ENCODE measurements at places on chromosomes 2 and 18.

GRCh38 chr2:64751286-64752260 lies 97.9 kb upstream of the SERTAD2 start:
- peak; percentile 73 for DNase-seq

- DNase-seq: no peak
These were observed 139.7 kb downstream of the INO80D start for GRCh38 chr2:205946226-205946625.

- no peak for DNase-seq
These were observed 313.9 kb downstream of the CELF4 start for GRCh38 chr18:37251679-37252078.

DNA sequence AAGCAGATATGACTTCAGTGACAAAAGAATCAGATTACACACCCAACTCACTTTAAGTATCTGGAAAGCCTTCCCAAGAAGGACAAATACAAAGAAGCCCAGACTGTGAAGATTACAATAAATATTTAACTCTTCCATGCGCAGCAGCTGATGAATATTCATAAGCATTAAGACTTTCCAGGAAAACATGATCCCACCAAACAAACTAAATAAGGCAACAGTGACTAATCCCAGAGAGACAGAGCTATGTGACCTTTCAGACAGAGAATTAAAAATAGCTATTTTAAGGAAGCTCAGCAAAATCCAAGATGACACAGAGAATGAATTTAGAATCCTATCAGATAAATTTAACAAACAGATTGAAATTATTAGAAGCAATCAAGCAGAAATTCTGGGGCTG lies 108.2 kb upstream of the UBE2E3 start:
- DNase-seq: peak; percentile 9

GRCh38 chr18:63439334-63439733 lies 17.1 kb upstream of the VPS4B start:
- DNase-seq: peak; percentile 77

DNA sequence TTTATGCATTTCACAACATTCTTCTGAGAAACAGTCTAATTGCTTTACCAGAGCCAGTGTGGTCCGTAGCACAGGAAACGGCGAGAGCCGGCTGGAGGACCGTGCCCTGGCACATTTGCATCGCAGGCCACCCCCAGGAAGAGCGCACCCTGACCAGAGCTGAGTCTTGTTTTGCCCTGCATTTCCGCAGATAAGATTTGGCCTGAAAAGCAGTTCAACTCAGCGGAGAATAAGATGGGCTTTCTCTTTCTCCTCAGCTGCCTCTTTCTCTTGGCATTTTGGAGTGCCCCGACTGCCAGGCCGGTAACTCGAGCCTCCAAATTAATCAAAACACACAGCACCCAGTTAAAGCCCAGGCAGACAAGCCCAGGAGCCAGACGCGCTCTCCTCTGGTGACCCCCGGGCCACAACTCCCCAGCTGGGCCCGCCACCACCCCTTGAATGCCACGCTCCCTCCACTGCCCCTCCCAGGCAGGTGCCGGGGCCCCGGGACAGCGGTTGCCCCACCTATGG lies 464 bp downstream of the COL4A4 start:
- peak; percentile 7 for DNase-seq

DNA sequence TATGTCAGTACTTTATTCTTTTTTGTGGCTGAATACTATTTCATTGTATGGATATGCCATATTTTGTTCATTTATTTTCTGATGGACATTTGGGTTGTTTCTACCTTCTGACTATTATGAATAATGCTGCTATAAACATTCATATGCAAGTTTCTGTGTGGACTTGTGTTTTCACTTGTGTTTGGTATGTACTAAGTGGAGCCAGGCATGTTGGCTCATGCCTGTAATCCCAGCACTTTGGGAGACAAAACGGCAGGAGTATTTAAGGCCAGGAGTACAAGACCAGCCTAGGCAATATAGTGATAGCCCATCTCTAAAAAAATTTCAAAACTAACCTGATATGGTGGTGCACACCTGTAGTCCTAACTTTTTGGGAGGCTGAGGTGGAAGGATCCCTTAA lies 23.3 kb downstream of the MARCHF7 start:
- no peak for DNase-seq

GRCh38 chr18:44119607-44120006 lies 561.1 kb upstream of the SETBP1 start:
- no peak for DNase-seq

GRCh38 chr2:624096-624495 lies 53.1 kb downstream of the TMEM18 start:
- no peak for DNase-seq

DNA sequence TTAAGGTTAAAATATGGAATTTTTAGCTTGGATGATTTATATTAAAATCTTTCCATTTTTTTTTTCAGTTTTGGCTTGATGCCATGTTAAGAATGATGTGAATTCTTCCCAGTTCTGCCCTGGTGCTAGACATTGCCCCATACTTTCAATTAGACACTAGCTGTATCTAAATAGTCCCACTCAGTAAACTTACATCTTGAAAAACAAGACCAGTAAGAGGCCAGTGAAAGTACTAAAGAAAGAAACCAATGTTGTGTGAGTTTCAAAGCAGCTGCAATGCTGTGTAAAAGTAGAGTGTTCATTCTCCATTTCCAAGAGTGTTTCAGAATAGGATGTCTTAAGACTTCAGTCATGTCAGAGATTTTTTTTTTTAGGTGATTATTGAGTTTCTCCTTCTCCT lies 40.0 kb upstream of the CYBRD1 start:
- DNase-seq: no peak

DNA sequence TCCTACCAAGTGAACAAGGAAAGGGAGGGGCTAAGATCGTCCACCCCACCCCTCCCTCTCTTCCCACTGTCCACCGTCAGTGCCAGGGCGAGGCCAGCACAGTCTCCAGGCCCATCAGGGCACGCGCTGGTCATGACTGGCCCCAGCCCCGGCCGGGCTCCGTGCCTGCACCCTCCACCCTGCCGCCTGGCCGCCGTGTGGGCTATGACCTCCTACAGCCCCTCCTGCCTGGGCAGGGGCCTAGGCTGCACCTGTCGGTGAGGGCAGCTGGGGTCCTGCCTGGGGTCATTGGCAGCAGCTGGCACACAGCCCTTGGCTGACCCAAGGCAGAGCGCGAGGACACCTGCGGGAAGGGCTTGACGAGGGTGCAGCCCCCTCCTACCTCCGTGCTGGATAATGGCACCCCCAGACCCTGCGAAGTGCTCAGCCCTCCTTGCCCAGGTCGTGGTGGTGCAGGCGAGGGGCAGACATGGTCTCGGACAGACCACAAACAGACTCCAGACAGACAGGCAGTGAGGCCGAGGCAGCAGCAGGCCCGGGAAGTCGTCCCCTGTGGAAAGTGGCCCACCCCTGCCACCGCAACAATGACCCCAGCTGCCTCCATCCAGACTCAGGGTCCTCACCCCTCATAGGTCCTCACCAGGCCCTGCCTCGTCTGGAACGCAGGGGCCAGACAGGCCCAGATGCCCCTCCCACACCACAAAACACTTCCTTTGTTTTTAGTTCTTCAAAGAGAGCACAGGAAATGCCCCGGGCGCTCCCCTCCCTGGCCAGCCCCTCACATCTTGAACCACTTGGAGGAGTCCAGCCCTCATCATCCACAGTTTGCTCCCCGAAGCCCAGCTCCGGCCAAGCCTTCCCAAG lies 43.1 kb upstream of the GPC1 start:
- DNase-seq: no peak

GRCh38 chr2:196390243-196391148 lies 219.1 kb upstream of the STK17B start:
- no peak for DNase-seq

GRCh38 chr2:66704786-66705185 lies 269.9 kb downstream of the MEIS1 start:
- no peak for DNase-seq

DNA sequence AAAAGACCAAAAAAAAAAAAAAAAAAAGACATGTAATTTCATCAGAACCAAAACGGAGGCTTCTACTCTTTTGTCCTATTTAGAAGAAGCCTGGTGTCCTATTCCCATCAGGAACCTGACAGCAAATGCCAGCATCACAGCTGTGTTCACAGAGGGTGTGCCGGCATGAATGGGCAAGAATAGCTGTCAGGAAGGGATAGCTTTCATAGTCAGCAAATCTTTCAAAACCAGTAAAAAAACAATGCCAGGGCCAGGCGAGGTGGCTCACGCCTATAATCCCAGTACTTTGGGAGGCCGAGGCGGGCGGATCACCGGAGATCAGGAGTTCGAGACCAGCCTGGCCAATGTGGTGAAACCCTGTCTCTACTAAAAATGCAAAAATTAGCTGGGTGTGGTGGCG lies 231.8 kb upstream of the PXDN start:
- peak; percentile 36 for DNase-seq

GRCh38 chr2:221822416-221822815 lies 250.3 kb upstream of the EPHA4 start:
- no peak for DNase-seq

DNA sequence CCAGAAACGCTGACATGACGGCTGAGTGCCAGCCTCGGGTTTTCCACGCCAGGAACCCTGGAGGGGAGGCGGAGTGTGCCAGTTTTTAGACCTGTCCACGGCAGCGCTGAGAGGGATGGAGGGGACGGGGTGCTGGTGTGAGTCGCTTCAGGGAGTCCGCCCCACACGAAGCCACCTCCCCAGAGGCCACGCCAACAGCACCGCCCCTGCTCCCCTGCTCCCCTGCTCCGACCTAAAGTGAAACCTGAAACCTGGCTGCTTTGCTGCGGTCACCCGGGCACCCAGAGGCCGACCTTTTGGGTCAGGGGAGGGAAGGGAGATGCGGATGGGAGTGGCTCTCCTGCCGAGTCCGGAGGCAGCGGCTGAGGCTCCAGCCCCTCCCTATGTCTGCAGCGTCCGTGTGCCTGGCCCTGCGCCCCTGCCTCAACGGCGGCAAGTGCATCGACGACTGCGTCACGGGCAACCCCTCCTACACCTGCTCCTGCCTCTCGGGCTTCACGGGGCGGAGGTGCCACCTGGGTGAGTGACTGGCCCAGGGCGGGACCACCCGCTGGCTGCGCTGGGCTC lies 38.1 kb downstream of the SNED1 start:
- no peak for DNase-seq

GRCh38 chr18:634551-635045 lies 22.9 kb upstream of the TYMS start:
- no peak for DNase-seq

GRCh38 chr18:59022167-59022945 lies 117.3 kb upstream of the SEC11C start:
- peak; percentile 91 for DNase-seq

GRCh38 chr2:55045780-55046179 lies 4.5 kb downstream of the RTN4 start:
- DNase-seq: no peak

DNA sequence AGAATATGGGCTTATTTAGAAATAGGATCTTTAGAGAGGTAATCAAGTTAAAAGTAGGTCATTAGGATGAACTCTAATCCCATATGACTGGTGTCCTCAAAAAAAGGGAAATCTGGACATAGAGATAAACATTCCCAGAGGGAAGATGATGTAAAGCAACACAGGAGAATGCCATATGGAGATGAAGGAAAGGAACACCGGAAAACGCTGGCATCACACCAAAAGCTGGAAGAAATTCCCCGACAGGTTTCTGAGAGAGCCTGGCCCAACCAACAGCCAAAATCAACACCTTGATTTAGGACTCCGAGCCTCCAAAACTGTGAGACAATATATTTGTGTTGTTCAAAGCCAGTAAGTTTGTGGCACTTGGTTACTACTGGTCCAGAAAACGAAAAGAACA lies 296.7 kb downstream of the DSEL start:
- DNase-seq: no peak

GRCh38 chr2:200422071-200422470 lies 87.8 kb downstream of the KCTD18 start:
- no peak for DNase-seq

DNA sequence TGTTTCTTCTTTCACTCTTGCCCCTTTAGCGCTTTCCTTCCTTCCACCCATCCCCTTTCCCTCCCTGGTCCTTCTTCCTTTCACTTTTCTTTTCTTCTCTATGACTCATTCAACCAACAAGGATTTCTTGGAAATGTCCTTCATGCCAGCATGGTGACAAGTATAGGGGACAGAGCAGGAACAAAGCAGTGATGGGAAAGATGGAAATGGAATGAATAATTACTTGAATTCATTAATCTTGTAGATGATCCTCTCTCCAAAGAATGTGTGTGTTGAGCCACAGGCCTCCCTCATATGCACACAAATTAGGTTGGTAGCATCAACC lies 1.5 kb downstream of the VAMP5 start:
- no peak for DNase-seq

- no peak for DNase-seq
These were observed 337.7 kb upstream of the CHAC2 start for GRCh38 chr2:53429901-53430300.

GRCh38 chr2:107263628-107264027 lies 377.7 kb upstream of the ST6GAL2 start:
- DNase-seq: peak; percentile 8

DNA sequence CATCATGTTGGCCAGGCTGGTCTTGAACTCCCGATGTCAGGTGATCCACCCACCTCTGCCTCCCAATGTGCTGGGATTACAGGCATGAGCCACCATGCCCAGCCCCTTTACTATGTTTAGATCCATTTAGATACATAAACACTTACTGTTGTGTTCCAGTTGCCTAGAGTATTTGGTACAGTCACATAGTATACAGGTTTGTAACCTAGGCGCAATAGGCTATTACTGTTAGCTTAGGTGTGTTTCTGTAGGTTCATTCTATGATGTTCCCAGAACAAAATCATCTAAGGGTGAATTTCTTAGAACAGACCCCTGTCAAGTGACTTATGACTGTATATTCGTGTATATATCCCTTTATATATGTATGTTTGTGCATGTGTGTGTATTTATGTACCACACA lies 61.8 kb downstream of the MYCN start:
- no peak for DNase-seq

- peak; percentile 19 for DNase-seq
These were observed 26.6 kb downstream of the CFAP210 start for GRCh38 chr2:169667583-169667982.

DNA sequence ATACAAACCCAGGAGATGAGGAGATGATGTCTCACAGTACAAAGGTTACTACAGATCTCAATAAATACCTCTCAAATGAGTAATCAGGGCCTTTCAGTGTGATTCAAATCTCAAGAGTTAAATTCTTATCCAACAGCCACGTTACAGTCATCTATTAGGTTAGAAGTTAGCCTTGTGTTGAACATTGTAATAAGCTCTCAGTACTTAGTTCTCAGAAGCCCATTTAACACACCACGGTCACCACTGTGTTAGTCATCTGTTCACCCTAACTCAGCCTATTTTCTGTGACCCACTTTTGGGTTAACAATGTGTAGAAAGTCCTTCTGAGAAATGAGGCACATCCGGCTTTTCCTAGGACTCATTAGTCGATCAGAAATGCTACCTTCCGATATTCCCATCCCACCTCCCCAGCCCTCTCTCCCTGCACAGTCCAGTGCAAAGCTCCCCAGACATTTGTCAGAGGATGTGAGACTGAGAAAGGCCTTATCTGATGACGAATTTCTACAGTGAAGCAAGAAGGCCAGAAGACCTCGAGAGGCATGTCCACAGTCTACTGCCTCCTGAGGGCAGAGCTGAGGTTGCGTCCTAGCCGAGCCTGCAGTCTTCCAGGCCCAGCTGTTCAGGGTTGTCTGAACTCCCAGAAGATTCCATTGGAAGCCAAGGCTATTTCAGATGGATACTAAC lies 92.6 kb downstream of the ACTR2 start:
- peak; percentile 73 for DNase-seq

All from muscle of leg (tissue), 16 donors.